ENCODE measurements at places on chromosomes 6 and 20. TPM values are rescaled to one million over a fixed set of nuclear protein-coding genes. Genes with fewer than 3 reads are reported as not detected.
A peak's percentile ranks its signal among the peaks of the same experiment; 100 is the strongest.

SIRPG gene
- total RNA-seq = 2.1 TPM

CYB5R4 gene
- total RNA-seq = 22.7 TPM

VGLL2 gene
- not detected for total RNA-seq

ZBTB12 gene
- 16.2 TPM for total RNA-seq

DNA sequence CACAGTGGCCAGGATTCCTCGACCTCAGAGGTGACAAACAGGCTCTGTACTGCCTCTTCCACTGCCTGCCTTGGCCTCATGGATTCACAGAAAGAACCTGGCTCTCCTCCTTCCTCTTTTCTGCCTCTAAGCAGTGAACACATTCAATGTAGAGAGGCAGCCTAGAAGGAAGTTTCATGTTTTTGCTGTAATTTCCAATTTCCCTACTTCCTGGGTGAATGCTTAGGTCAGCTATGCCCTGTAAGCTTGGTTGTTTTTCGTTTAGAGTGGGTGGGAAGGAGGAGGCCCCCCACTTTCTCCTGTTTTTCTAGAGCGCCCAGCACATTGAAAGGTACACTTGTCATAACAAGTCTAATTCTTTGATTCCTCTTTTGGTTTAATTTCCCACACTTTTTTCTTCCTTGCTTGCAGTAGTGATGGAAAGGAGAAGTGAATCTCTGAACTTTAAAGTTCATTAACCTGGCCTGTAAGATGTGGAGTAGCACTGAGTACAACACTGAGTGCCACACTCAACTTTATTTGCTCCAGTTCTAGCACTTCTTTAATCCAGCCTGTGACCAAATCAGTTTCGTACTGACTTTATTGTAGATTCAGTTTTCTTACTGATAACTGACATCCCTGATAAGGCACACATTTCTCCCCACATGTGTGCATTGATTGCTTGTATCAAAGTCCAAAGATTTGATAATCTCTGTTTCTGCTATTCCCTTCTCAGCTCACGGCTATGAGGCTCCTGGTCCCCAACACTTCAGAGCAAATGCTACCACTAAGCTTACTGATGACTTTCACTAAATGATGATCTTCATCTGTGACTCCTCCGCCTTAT is 100.0 kb upstream of the MAN1A1 start:
- no peak for DNase-seq
- peaks cover 37% of the 10 kb centered on the region for H3K4me1 ChIP-seq
- no peaks in the 10 kb centered on the region for H3K36me3 ChIP-seq
- no peaks in the 10 kb centered on the region for H3K27me3 ChIP-seq
- H3K4me3 ChIP-seq = no peak overlapping the region

DNA sequence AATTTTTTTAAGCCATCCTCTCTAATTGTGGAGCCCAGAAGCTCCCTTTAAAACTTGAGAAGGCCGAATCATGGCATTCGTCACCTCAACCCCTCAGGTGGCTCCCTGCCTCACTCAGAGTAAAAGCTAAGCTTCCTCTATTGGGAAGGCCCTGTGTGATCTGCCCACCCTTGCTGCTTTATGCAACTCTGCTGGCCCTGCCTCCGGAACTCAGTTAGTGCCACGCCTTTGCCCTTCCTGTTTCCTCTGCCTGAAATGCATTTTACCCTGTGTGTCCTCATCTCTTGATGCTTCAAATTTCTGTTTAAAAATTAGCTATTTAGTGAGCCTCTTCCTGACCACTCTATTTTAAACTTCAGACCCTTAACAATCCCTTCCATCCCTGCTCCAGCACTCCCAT is 5.7 kb downstream of the PACRG start:
- H3K4me1 ChIP-seq = no peaks in the 10 kb centered on the region
- H3K27ac ChIP-seq = no peak overlapping the region
- no peak for DNase-seq
- no peaks in the 10 kb centered on the region for H3K27me3 ChIP-seq
- H3K36me3 ChIP-seq = no peaks in the 10 kb centered on the region

DNA sequence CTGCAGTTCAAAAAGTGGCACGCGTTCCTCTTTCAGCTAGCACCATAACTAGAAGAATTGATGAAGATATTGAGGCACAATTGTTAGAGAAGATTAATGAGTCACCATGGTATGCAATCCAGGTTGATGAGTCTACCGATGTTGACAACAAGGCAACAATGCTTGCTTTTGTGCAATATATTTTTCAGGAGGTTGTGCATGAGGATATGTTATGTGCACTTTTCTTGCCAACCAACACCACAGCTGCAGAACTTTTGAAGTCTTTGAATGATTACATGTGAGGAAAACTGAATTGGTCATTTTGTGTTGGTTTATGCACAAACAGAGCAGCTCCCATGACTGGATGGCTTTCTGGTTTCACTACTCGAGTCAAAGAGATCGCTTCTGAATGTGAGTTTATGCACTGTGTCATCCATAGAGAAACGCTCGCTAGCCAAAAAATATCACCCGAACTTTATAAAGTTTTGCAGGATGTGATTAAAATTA is 129.3 kb upstream of the SLC24A3 start:
- no peaks in the 10 kb centered on the region for H3K27me3 ChIP-seq
- no peak for DNase-seq
- H3K4me3 ChIP-seq = no peak overlapping the region
- H3K36me3 ChIP-seq = no peaks in the 10 kb centered on the region

DNA sequence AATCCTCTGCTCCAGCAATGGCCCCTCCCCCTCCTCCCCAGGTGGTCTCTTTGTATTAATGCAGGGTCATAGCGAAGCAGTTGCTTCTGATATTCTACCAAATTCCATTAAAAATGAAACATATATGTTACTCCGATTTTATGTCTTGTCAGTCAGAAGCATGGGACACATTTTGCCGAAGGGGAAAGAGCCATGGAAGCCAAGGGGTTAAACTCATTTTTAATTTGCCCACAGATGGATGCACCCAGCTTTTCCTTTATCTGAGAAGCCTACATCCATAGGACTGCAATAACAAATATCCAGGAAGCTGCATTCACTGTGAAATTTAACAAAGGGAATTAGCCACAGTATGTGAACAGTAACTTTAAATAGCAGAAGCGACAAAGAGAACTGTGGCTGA is 688.2 kb downstream of the QKI start:
- H3K4me3 ChIP-seq = no peak overlapping the region
- H3K36me3 ChIP-seq = no peaks in the 10 kb centered on the region
- DNase-seq = no peak
- H3K4me1 ChIP-seq = no peaks in the 10 kb centered on the region

- no peaks in the 10 kb centered on the region for H3K27me3 ChIP-seq
- no peak overlapping the region for H3K4me3 ChIP-seq
- no peak for DNase-seq
- H3K36me3 ChIP-seq = no peaks in the 10 kb centered on the region
- H3K4me1 ChIP-seq = no peaks in the 10 kb centered on the region
Measured at GRCh38 chr6:142242269-142242668, 59.5 kb upstream of the ADGRG6 start.

GRCh38 chr20:36275441-36276189 is 30.5 kb upstream of the DLGAP4 start:
- no peak overlapping the region for H3K27ac ChIP-seq
- no peak overlapping the region for H3K4me3 ChIP-seq
- DNase-seq = no peak
- no peaks in the 10 kb centered on the region for H3K4me1 ChIP-seq
- peaks cover 45% of the 10 kb centered on the region for H3K27me3 ChIP-seq

DNA sequence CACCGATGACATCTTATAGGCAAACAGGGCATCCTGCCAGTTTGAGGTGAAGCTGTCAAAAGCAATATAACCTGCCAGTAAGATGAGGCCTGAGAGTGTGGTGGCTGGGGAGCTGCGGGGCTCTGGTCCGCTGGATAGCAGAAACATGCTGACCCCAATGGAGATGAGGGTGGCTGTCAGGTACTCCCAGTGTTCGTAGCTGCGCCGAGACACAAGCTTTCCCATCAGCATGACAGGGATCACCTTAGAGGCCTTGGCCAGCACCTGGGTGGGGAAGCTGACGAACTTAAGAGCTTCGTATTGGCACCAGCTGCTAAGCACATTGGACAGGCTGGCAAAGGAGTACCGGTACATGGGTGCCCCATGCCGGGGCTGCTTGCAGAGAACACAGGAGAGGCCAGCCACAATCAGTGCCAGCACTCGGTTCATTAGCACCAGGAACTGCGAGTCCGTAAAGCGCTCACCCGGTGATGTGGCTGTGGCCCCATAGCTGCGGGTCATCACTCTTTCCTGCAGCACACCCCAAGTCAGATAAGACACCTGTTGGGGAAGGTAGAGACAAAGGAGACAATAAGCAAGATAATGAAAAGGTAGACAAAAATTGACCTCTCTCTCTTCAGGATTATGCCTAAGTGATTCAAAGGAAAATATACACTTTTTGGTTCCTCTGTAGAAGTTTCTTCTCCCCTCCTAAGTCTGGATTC is 2.1 kb downstream of the SLC35B2 start:
- peaks cover 42% of the 10 kb centered on the region for H3K36me3 ChIP-seq
- H3K27me3 ChIP-seq = no peaks in the 10 kb centered on the region
- DNase-seq = peak; percentile 55
- H3K4me3 ChIP-seq = peak overlapping the region; percentile 78
- H3K27ac ChIP-seq = peak overlapping the region; percentile 36

- H3K4me1 ChIP-seq = no peaks in the 10 kb centered on the region
- no peak for DNase-seq
- H3K27ac ChIP-seq = no peak overlapping the region
- no peaks in the 10 kb centered on the region for H3K36me3 ChIP-seq
Measured at GRCh38 chr6:110777636-110778035, 37.6 kb downstream of the CDK19 start.

GRCh38 chr6:166657531-166657930 is 30.5 kb upstream of the RPS6KA2 start:
- H3K4me1 ChIP-seq = no peaks in the 10 kb centered on the region
- DNase-seq = no peak
- no peaks in the 10 kb centered on the region for H3K36me3 ChIP-seq
- 0 out of 2 replicates have a peak, but pooled peaks cover 26% of the 10 kb centered on the region for H3K27me3 ChIP-seq
- H3K4me3 ChIP-seq = no peak overlapping the region

DNA sequence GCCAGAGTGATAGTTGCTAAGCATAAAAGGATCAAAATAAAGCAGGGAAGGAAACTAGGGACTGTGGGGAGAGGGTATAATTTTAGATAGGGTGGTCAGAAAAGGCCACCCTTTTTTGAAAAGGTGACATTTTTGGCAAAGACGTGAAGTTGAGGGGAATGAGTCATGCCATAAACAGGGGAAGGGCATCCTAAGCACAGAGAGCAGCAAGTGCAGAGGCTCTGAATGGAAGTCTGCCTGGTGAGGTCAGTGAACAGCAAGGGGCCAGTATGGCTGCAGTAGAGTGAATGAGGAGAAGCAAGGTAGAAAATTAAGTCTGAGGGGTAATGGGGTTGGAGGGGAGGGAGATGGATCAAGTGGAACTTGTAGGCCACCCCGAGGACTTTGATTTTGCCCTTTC is 2.4 kb downstream of the KLC4 start:
- no peak overlapping the region for H3K4me3 ChIP-seq
- H3K4me1 ChIP-seq = peaks cover 22% of the 10 kb centered on the region
- H3K27me3 ChIP-seq = no peaks in the 10 kb centered on the region

DNA sequence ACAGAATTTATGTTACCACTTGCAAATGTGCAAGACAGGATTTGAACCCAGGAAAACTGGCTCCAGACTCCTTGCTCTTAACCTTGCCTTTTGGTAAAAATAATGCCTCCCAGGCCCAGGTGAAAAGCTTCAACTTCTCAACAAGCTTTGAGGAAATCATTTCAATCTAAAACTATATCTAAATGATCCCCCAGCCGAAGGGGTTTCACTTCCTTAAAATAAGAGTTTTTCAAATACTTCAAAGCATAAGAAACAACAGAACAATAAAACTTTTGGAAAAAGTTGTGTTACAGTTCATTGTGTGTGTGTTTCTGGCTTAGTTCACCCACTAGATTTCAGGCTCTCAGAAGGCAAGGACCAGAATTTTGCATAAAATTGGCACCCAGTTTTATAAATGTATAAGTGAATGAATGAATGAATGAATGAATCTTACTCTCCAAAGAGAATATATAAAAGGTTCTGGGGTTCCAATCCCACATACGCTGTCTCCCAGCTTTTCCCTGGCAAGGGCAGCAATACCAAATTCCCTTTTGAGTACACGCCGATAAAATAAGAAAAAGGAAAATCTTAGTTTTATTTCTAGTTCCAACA is 5.4 kb downstream of the OR2H2 start:
- DNase-seq = no peak
- H3K4me1 ChIP-seq = no peaks in the 10 kb centered on the region
- H3K4me3 ChIP-seq = no peak overlapping the region
- H3K27ac ChIP-seq = no peak overlapping the region
- peaks cover 46% of the 10 kb centered on the region for H3K27me3 ChIP-seq
- H3K36me3 ChIP-seq = no peaks in the 10 kb centered on the region

DNA sequence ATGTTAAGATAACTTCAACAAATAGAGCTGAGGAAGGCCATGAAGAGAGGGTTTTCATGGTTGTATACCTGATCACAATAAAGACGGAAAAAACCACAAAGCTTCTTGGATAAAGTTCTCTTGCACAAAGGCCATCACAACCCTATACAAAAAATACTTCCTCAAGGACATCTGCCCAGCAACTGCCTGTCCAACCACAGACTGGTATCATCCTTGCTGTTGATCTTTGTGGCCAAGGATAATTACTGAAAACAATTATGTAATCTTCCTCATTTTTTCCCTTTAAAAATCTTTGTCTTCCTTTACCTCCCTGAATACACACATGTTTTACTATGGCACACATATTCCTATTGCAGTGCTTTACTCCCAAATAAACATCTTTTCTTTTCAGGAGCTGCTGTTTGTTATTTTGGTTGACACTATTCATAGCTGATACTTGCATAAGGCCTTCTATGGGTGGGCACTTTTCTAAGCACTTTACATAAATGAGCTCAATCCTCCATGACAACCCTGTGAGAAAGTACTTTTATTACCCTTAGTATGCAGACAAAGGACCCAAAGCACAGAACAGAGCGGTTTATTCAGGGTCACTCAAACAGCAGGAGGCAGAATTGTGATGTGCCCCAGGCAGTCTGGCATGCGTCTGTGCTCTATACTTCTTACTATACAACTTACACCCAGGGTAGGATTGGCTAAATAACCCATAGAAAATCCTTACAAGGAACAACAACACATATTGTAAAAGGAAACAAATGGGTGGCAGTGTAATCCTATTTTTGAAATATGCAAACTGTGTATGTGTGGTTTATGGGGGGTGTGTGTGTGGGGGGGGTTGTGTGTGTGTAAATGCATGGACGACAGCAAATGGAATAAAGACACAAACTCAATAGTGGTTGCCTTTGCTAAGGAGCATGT is 35.1 kb downstream of the SNRNP48 start:
- H3K27me3 ChIP-seq = no peaks in the 10 kb centered on the region
- no peaks in the 10 kb centered on the region for H3K4me1 ChIP-seq
- no peak overlapping the region for H3K27ac ChIP-seq
- DNase-seq = no peak
- no peak overlapping the region for H3K4me3 ChIP-seq
- no peaks in the 10 kb centered on the region for H3K36me3 ChIP-seq

GRCh38 chr6:37222992-37223391 is 34.6 kb upstream of the TBC1D22B start:
- peak overlapping the region; percentile 92 for H3K4me3 ChIP-seq
- no peaks in the 10 kb centered on the region for H3K27me3 ChIP-seq
- H3K36me3 ChIP-seq = no peaks in the 10 kb centered on the region
- peaks cover 14% of the 10 kb centered on the region for H3K4me1 ChIP-seq
- DNase-seq = no peak

- no peaks in the 10 kb centered on the region for H3K4me1 ChIP-seq
- H3K4me3 ChIP-seq = no peak overlapping the region
- no peak overlapping the region for H3K27ac ChIP-seq
- DNase-seq = no peak
Measured at GRCh38 chr6:151616091-151616513, 122.3 kb downstream of the CCDC170 start.
